ENCODE measurements at places on chromosomes 2 and 18.

GRCh38 chr2:101063352-101064124, 61.4 kb downstream of the RPL31 start:
- DNase-seq, result peak; percentile 73

DNA sequence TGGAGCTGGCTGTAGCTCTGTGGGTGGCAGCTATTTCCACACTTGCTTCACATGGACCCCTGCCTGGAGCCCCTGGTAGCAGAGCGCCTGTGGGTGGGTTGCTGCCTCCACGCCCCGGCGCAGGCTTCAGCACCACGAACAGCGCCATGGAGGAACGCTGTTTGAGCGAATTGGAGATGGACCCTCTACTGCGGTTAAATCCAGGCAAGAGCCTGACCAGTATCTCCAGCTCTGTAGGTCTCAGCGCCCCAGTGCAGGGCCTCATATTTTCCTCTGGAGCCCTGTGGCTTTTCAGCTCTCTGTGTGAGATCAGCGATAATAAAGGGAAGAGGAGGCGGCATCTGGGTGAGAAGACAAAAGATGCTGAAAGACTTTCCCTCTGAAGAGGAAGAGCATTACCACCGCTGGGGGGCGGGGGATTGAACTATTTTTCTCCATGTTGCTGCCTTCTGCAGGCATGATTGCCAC, 12.0 kb downstream of the ONECUT2 start:
- DNase-seq, result peak; percentile 32

- DNase-seq, result peak; percentile 63
Measured at GRCh38 chr2:48711343-48711742, 44.2 kb downstream of the LHCGR start.

- no peak for DNase-seq
Measured at GRCh38 chr2:134502104-134502503, 216.7 kb downstream of the TMEM163 start.

DNA sequence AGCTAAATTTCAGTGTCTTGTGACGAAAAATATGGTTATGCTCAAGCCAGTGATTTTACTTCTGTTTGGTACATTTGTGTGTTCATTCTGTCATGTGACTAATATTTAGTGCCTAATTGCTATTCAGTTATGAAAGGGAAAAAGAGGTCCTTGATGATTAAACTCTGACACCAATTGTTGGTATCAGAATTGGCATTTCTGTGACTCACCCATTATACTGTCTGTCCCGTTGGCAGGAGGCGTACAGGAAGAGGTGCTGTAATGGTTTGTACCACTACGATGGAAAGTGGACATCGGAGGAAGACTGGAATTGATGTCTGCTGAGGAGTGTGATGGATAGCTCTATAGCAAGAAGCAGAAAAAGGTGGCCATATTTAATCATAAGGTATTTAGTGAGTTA, 310.4 kb upstream of the CCDC68 start:
- DNase-seq, result no peak

- DNase-seq, result peak; percentile 74
Measured at GRCh38 chr2:233418761-233419546, 64.7 kb downstream of the DGKD start.

GRCh38 chr2:204361738-204362137, 183.5 kb upstream of the PARD3B start:
- no peak for DNase-seq

DNA sequence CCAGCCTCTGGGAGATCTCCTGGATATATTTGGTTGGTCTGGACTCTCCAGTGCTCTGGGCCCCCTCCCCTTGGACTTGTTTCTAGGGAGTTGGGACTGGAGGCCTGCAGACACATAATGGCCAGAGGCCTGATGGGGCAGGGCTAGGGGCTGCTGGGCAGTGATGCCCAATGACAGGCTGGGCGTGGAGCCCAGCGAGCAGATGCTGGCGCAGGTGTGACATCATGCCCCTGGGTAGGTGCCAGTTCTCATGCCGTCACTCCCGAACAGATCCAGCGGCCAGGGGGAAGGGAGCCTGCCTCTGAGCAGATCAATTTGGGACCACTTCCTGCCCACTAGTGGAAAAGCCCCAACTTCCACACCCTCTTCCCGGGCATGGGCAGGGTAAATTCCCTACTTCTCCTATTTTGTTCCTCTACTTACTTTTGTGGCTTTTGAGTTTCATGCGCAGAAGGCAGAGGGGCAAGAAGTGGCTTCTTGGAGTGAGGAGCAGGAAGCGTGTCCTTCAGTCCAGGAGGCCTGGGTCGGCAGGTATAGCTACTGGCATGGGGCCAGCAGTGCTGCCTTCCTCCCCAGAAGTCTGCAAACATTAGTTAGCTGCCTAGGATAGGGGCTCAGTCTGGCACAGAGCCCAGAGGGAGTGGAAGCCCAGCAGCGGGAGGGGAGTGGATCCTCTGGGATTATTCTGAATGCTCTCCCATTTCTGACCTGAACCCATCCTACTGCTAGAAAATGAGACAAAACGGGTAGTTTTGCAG, 6.1 kb downstream of the MPV17 start:
- DNase-seq, result no peak

GRCh38 chr2:172817411-172817810, 81.8 kb downstream of the RAPGEF4 start:
- DNase-seq, result peak; percentile 25

DNA sequence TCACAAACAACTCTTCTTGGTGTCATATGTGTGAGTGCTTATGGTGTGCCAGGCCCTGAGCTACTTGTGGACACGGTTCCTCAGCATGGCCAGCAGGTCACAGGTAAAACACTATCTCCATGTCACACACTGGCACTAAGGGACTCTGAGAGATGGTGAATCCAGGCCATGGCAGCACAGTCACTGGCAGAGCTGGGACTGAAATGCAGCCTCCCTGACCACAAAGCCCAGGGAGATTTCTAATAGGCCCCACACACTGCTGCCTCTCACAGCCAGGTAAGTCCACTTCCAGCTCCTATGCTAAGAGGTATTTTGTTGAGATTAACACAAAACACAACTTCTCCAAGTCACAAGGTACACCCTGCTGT, 92.0 kb downstream of the ACTR2 start:
- no peak for DNase-seq
